ENCODE measurements at places on chromosomes 2 and 18. TPM values are rescaled to one million over a fixed set of nuclear protein-coding genes. Genes with fewer than 3 reads are reported as not detected.

DNA sequence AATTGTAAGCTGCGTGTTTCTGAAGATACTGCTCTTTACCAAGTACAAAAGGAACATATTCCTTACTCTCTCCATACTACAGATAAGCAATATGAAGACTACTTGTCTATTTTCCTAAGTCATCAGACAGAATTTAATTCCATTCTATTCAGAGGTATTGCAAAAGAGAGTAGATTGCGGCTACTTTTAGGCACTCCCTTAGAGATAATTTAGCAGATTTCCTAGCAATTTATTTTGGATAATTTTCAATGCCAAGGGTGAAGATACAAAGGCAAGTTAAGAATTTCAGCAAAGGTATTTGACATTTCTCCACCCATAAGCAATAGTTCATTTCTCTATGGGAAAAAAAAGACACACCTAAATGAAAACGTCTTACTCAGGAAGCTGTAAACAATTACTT, 161.1 kb downstream of the PDE1A start:
- H3K36me3 ChIP-seq: no peaks in the 10 kb centered on the region
- no peaks in the 10 kb centered on the region for H3K4me1 ChIP-seq
- no peak overlapping the region for H3K27ac ChIP-seq
- H3K27me3 ChIP-seq: no peaks in the 10 kb centered on the region

- no peak overlapping the region for H3K27ac ChIP-seq
- H3K4me1 ChIP-seq: peaks cover 2% of the 10 kb centered on the region
- H3K36me3 ChIP-seq: no peaks in the 10 kb centered on the region
- no peaks in the 10 kb centered on the region for H3K27me3 ChIP-seq
- no peak overlapping the region for H3K4me3 ChIP-seq
- DNase-seq: no peak
These were observed 56.6 kb upstream of the SETBP1 start for GRCh38 chr18:44624052-44624451.

GKN1 gene
- total RNA-seq: not detected

BOLA3 gene
- 51.9 TPM for total RNA-seq

SLC23A3 gene
- total RNA-seq: 1.2 TPM

DNA sequence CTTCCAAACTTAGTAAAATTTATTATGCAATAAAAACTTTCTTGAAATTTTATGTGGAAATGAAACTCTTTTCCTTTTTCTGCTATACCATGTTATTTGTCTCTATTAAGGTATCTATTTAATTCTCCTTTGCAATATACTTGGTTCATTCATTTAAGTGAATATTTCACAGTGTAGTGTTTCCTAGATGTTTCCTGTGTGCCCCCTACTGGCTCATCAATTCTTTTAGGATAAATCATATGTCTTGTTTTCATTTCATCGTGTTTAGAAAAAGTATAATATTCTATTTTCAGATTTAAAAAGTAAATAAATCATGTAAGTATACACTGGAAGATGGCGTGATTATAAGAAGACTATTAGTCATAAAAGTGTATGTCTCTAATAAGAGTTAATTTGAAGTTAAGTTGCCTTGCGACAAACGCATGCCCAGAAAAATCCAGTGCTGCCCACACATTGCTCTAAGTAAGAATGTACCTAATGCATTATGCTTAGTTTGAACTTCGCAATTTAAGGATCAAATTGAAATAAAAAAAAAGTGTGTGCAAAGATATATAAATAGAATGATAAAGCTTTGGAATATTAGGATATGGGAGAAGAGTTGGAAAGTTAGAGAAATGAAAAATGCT, 525.4 kb downstream of the KCNJ3 start:
- H3K36me3 ChIP-seq: no peaks in the 10 kb centered on the region
- H3K27me3 ChIP-seq: no peaks in the 10 kb centered on the region
- H3K4me1 ChIP-seq: no peaks in the 10 kb centered on the region

ADCYAP1 gene
- not detected for total RNA-seq

GRCh38 chr2:217008794-217009193, 148.9 kb upstream of the TNP1 start:
- H3K27ac ChIP-seq: no peak overlapping the region
- no peak overlapping the region for H3K4me3 ChIP-seq
- no peaks in the 10 kb centered on the region for H3K27me3 ChIP-seq

DNA sequence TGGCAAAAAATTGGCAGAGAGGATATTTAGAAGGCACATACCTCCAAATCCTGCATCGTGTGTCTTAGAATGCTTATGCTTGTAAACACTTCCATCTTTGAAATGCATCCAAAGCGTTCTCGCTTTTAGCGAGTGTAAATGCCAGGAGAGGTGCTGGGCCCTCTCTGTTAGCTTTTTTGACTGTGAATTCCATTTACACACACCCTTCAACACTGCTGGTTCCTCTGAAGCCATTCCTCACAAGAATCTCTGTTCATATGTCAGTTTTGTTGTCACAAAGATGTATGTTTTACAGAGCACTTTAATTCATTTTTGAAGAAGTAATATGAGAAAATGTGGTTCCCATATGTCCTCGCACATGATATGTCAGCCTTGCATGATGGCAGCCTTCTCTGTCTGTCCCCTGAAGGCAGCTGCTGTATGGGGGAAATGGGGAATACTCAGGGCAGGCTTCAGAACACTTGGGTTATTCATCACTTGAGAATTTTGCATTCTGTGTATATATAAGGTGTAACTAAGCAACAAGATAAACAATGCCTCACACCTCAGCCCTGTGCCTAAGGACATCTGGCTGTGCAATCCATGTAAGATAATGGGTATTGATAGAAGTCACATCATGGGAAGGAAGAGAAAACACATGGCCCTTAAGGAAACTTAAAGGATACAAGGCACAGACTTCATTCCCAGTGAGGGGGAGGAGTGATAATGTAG, 52.3 kb downstream of the RAB27B start:
- no peaks in the 10 kb centered on the region for H3K27me3 ChIP-seq
- no peaks in the 10 kb centered on the region for H3K4me1 ChIP-seq
- H3K4me3 ChIP-seq: no peak overlapping the region
- DNase-seq: no peak

OTOS gene
- not detected for total RNA-seq
